Occipital lobe (tissue), 3 donors: ENCODE measurements at places on chromosomes 1 and 21.

- DNase-seq = no peak
These were observed 259.6 kb upstream of the RRP15 start for GRCh38 chr1:218025454-218025853.

DNA sequence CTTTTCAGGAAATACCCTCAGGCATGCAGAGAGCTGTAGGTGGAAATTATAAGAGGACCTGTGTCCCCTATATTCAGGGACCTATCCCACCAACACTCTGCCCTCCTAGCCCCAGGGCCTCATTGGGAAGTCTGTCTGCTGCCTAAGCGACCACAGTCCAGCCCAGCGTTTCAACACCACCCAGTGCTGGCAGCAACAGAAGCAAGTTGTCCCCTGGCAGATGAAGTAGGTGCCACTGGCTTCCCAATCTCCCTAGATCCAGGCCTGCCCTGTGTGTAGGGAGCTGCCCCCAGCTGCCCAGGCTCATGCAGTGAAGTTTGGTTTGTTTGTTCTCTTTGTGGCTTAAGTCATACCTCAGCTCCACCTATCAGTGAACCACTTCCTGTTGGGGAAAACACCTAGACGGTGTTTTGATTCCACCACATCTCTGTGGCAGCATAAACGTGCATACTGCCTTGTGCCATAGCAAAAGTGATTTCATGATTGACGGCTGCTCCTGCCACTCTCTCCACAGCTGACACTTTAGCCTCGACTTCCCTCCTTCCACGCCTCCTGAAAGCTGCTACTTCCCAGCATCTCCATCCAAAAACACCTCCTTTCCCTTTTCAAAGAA is 8.1 kb upstream of the LEFTY1 start:
- no peak for DNase-seq

GRCh38 chr1:153659175-153659534 is 652 bp downstream of the SNAPIN start:
- DNase-seq = no peak

DNA sequence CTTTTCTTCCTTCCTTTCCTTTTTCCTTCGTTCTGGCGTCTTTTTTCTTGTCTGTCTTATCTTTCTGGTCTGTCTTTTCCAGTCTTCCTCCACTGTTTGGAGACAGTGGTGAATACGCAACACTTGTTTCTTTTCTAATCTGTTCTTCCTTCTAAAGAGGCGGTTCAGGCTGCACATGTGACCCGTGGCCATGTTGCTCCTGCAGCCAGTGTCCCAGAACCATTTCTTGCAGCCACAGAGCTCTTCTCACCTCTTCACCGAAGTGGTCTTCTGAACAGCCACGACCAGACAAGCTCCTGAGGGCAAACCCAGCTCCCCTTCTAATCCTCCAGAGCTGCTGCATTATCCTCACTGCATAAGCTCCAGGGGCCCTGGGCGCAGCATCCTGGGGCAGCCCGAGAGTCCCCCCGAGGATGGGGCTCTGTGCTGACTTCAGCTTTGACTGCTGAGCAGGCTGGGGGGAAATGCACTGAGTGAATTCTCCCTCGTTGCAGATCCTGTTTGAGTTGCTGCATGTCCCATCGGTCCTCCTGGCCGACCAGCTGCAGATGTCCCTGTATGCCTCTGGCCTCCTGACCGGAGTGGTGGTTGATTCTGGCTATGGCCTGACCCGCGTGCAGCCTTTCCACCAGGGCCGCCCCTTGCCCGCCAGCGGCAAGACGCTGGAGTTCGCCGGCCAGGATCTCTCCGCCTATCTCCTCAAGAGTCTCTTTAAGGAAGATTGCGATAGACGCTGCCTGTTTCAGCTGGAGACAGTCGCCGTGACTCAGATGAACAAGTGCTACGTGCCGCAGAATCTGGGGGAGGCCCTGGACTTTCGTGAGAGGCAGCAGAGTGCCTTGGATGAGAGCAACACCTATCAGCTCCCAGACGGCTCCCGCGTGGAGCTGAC is 70.4 kb downstream of the ACTL8 start:
- DNase-seq = no peak

- peak; percentile 31 for DNase-seq
These were observed 1.2 kb downstream of the FAM167B start for GRCh38 chr1:32247983-32248889.

- no peak for DNase-seq
These were observed 241.6 kb downstream of the BACH1 start for GRCh38 chr21:29540289-29540688.

- DNase-seq = no peak
These were observed 13.5 kb downstream of the GREM2 start for GRCh38 chr1:240598216-240599001.

DNA sequence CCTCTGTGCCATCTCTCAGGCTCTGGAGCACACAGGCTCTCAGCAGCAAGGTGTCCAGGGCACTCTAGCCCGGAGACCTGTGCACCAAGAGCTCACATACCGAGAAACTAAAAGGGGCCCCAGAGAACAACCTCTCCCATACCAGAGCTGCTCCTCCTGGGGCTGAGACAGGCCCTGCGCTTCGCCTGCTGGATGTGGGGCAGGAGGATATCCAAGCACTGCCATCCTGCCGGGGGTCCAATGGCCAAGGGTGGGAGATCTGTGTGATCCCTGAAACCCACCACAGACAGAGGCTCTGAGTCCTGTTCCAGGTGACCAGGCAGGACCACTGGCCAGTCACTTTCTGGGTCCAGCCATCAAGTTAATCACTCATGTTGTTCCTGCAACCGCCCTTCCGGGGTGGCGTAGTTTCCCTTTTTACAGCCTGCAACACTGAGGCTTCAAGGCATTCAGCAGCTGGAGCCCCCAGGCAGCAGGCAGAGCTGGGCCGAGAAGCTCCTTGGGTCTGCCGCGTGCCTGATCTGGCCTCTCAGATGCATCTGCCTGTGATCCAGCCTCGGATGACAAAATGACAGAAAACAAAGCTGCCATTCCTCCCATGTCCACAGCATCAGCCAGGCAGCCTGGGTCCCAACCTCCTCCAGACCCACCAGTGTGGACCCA is 36.7 kb upstream of the ACTRT2 start:
- DNase-seq = no peak

- no peak for DNase-seq
These were observed 3.5 kb downstream of the CD48 start for GRCh38 chr1:160708118-160708517.

GRCh38 chr1:103194060-103194459 is 85.7 kb upstream of the COL11A1 start:
- no peak for DNase-seq

DNA sequence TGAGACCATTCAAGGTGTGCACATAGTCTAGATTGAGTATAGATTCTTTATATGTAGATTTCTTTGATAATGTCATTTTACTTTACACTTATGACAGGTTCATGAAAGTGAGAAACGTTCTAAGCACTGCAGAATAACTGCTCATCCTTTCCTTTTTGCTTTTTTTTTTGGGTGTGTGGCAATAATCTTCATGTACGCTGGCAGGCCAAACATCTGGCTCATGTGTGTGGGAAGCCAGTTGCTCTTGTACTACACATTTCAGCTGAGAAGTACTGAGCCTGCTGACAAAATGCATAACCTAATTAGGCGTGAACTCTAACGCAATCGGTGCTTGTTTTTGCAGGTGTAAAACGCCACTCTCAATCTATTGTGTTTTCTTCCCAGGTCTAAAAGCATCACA is 350.8 kb upstream of the KAZN start:
- DNase-seq = no peak

DNA sequence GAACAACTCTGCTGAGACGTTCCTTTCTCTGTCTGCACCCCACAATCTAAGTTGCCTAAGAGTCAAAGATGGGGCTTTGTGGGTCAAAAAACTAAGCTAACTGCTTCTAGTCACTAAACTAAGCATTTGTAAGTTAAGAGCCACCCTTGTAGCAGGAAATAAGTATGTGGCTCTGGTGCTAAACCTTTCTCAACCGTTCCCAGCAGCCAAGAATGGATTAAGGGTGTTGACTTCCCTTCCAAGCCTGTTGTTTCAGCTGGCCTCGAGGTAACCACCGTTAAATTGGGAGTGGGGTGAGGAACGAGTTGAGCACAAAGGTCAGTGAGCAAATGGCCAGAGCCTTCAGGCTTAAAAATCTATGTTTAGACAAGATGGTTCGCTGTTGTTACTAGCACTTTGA is 169.1 kb downstream of the TRIM33 start:
- no peak for DNase-seq

GRCh38 chr1:54810153-54810942 is 9.2 kb upstream of the TTC22 start:
- DNase-seq = peak; percentile 15

- no peak for DNase-seq
These were observed 59.5 kb upstream of the ENAH start for GRCh38 chr1:225712391-225712790.

DNA sequence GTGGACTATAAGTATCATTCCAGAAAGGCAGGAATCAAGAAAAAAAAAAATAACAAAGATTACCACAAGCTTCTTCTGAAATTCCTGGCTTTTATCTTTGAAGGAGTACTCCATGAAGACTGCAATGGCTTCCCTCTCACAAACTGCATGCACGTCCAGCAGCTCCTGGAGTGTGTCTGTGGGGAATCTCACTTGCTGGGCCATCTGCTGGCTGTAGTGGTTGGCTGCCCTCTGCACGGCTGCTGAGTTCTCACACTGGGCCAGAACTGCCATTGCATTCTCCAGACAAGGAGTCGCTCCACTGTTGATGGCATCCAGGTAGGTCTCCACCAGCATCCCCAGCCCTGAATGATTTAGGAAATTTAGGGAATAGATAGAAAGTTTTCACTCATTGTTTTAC is 23.3 kb upstream of the GBP2 start:
- peak; percentile 6 for DNase-seq

- no peak for DNase-seq
These were observed 1.0 kb downstream of the KCNK1 start for GRCh38 chr1:233614743-233615521.

GRCh38 chr1:228370941-228371740 is 35.5 kb downstream of the TRIM11 start:
- DNase-seq = no peak
